ENCODE measurements at places on chromosomes 7 and 10.

DNA sequence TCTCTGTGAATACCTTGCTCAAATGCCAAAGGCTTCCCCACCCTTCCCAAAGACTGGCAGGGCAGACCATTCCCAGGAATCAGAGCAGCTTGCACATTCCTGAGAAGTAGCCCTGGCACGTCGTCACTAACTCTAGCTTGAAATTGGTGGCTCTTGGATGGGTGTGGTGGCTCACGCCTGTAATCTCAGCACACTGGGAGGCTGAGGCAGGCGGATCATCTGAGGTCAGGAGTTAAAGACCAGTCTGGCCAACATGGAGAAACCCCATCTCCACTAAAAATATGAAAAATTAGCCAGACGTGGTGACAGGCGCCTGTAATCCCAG is 108.2 kb upstream of the MPP7 start:
- DNase-seq, result no peak

DNA sequence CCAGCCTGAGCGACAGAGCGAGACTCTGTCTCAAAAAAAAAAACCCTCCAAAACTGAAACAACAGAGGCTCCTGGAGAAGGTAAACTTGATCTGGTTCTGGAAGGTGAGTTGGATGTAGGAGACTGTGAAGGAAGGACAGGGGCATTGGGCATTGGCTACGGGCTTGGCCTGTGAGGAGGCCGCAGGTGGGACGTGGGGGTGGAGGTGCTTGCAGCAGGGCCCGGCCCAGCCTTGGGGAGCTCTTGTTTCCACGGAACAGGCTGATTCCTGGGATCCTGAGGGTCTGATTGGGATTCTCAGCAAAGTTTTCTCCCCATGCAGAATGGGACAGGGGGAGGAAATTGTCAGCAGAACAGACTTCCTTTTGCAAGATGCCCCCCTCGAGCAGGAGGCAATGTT is 30.6 kb downstream of the IL15RA start:
- DNase-seq, result no peak

DNA sequence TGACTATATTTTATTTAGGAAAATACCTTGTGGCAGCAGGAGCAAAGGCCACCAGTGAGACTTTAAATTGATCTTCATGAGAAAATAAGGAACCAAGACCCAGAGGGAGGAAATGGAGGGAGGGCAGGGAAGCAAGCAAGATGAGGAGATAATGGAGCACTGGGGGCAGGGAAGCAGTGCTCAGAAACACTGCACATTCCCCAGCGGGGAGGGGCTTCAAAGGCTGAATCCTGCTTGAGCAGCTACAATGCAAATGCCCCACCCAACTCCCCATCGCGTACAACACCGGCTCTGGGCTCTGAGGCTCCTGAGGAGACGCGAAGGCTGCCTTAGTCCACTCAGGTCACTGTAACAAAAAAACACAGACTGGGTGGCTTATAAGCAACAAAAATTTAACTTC is 503.8 kb downstream of the GRID1 start:
- DNase-seq, result no peak

- DNase-seq, result no peak
Observed at GRCh38 chr10:61342858-61343572, 110.2 kb downstream of the TMEM26 start.

- DNase-seq, result no peak
Observed at GRCh38 chr10:3354174-3354900, 181.8 kb upstream of the PITRM1 start.

DNA sequence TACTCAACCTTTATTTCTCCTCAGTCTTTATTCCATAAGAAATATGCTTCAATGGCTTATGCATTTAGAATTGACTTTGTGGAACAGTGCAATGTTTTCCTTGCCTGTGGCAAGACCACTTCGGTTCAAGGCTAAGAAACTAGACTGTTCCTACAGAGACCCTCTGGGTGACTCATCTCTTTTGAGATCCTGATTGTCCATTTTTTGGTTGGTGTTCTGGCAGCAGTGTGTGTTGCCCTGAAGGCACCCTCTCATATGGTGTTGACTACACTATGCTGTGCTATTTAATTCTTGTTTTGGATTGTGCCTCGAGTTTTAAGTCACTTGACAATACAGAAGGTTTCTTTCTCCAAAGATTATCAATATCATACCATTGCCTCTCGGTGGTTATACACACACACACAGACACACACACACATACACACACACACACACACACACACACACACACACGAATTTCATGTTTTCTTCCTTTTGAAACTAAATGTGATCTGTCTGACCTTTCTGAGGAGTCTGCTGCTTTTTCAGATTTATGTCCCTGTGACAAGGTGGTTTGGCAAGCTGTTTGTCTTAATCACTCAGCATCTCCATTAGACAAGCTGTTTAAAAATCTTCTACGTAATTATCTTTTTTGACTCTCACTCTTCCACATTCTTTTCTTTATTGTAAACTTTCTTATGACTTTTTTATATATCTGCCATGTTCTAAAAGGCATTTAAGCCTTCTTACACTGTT is 187.2 kb downstream of the VTI1A start:
- DNase-seq, result no peak

- DNase-seq, result no peak
Observed at GRCh38 chr7:30988351-30989005, 24.7 kb downstream of the GHRHR start.

GRCh38 chr7:132035517-132036362 is 479.3 kb upstream of the PODXL start:
- DNase-seq, result no peak

DNA sequence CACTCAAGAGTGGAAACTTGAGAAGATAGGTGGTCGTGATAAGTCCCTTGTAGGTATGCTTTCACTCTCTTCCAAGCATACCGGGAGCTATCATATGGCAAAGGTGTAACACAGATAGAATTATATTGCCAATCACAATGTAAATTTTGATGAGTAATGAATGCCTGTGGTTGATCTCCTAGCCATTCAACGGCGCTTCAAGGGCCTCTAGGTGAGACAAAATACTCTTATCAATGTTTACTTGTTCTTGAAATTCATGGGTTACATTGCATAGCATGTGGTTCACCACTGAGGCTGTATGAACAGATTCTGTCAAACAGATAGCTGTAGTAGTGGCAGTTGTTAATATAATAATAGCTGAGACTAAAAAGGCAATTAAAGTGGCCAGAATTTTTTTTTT is 82.4 kb downstream of the THSD7A start:
- DNase-seq, result no peak

- no peak for DNase-seq
Observed at GRCh38 chr10:124494046-124494807, 32.6 kb downstream of the LHPP start.

- DNase-seq, result no peak
Observed at GRCh38 chr10:124697837-124698544, 46.2 kb downstream of the FAM53B start.

GRCh38 chr7:2041496-2042367 is 191.0 kb downstream of the MAD1L1 start:
- no peak for DNase-seq

GRCh38 chr10:13095094-13095493 is 4.9 kb upstream of the OPTN start:
- DNase-seq, result no peak

DNA sequence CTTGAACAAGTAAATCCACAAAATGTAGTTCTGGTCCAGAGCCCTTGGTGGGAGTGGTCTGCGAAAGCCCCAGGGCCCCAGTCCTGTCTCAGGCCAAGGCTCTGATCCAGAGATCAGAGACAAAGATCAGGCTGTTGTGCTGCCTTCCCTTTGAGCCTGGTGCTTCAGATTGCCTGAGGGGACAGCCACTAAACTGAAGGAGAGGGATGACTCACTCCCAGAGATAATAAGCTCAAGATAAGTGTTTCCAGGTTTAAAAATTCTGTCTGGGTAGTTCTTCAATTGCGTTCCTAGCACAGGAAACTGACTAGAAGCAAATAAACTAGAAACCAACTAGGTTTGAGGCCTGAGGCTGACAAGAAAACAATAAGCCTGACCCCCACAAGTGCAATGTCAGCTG is 190.2 kb downstream of the RAMP3 start:
- DNase-seq, result no peak

- DNase-seq, result no peak
Observed at GRCh38 chr10:11161096-11161495, 143.4 kb downstream of the CELF2 start.

DNA sequence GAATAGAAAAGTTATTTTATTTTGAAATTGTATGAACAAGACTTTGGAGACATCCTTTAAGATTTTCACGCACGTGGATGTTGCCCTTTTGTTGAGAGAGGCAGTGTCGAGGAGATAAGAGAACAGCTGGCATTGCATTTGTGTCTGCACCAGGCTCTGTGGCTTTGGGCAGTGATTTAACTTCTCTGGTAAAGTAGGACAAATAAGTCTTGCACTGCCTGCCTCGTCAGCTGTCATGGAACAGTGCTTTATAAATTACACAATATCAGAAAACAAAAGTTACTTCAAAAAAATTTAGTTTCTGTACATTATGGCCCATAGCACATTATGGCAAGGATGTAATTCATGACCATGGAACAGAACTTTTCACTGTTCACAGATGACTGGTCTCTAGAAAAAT is 20.1 kb downstream of the SNX10 start:
- no peak for DNase-seq

DNA sequence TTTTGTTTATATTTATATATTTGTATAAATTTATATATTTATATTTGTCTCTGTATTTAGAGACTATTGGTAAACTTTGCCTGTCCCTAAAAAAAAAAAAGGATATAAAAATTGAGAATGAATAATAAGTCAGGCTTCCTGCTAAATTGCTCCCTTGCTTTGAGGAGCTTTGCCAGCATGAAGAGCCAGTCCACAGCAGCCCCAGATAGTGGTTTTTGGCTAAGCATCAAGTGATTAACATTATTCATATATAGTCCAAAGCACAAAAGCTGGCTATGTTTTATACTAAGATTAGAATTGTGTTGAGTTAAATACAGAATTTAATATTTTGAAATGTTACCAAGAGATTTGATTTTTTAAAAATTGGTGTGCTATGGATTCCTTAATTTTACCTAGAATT is 264.9 kb upstream of the FERD3L start:
- DNase-seq, result no peak

DNA sequence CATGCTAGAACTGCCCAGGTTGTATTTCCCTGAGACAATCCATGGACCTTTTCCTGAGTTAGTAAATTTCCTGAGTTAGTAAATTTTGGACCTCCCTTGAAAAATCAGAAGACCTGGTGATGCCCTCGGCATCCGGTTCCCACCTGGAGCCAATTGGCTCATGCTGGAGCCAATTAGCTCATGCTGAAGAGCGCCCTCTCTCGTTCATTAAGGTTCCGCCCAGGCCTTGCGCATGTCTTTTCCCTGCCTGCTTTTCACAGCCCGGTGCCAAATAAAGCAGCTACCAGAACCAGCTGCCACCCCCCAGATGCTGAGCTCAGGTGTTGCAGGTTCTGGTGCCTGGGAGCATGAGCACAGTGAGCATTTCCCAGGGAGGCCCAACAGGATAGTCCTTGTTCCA is 96.2 kb downstream of the APBB1IP start:
- no peak for DNase-seq

DNA sequence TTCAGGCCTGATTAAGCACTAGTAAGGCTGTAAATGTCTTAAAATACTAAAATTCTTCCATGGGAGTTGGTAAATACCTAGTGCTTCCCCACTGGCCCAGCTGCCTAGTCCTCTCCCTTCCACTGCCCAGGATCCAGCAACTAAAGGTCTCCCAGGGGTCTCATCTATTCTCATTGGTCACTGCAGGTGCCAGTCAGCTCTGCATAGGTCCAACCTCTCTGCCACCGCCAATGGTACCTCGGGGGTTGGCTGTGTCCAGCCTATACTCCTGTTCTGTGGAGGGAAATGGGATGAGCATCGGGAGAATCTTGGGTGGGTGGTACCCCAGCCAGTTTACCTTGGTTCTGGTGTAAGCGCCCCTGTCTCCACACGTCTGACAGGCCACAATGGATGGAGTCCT is 6.1 kb upstream of the CREB5 start:
- DNase-seq, result no peak

- peak; percentile 70 for DNase-seq
Observed at GRCh38 chr7:99562832-99563231, 4.4 kb downstream of the ZNF655 start.

- DNase-seq, result peak; percentile 75
Observed at GRCh38 chr10:34637418-34637911, 177.6 kb downstream of the PARD3 start.

- peak; percentile 42 for DNase-seq
Observed at GRCh38 chr7:148084138-148084537, 506.4 kb upstream of the C7orf33 start.

- no peak for DNase-seq
Observed at GRCh38 chr10:31001740-31002139, 29.9 kb downstream of the ZNF438 start.

DNA sequence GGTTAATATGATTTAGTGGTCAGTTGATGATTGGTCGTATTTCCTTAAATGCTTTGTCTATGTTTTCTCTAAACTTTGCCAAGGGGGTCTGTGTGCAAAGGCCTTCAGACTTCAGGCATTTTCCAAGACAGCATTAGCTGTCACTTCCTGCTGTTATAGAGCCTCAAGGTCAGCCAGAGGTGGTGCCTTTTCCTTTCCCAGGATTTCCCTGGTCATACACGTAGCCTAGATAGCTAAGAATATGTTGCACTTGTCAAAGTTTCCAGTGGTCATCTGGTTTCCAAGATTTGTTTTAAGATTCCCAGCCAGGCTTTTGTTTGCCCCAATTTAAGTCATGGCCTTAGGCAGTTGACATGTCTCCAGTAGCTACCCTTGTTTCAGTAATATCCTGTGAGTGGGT is 133.2 kb upstream of the IGFBP3 start:
- DNase-seq, result no peak

DNA sequence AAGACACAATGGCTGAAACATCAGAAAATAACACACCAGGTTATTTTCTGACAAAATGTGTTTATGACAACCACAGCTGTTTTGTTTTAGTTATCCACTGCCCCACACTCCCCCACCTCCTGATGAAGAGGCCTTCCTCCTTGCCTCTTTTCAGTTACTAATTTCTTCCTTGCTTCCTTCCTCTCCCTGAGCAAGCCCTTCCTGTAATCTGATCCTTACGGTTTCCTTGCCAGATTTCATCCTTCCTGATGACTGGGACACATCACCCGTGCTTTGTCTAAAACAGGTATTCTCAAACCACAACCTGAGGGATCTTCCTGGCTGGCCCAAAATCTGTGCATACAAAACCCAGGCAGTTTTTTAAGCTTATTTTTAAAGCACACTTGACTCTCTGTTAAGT is 39.4 kb downstream of the CHST15 start:
- DNase-seq, result no peak

- peak; percentile 46 for DNase-seq
Observed at GRCh38 chr7:98418636-98419315, 17.9 kb upstream of the BAIAP2L1 start.

DNA sequence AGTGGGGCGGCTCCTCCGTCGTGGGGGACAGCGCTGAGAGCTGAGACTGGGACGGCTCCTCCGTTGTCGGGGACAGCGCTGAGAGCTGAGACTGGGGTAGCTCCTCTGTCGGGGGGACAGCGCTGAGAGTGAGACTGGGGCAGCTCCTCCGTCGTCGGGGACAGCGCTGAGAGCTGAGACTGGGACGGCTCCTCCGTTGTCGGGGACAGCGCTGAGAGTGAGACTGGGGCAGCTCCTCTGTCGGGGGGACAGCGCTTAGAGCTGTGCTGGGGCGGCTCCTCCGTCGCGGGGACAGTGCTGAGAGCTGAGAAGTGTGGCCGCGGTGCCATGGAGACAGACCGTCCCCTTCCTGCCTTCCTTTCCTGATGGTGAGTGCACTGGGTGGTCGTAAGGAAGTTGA is 136.4 kb downstream of the DYNC2I1 start:
- no peak for DNase-seq

- DNase-seq, result peak; percentile 99
Observed at GRCh38 chr7:38178004-38178694, at the start of gene STARD3NL. Gene STARD3NL, plus strand, starts transcription at chr7:38178245. Its CDS starts 29,260 bp downstream, at chr7:38207505.
